ENCODE measurements at places on chromosomes 1 and 21. TPM values are rescaled to one million over a fixed set of nuclear protein-coding genes. Genes with fewer than 3 reads are reported as not detected.

DNA sequence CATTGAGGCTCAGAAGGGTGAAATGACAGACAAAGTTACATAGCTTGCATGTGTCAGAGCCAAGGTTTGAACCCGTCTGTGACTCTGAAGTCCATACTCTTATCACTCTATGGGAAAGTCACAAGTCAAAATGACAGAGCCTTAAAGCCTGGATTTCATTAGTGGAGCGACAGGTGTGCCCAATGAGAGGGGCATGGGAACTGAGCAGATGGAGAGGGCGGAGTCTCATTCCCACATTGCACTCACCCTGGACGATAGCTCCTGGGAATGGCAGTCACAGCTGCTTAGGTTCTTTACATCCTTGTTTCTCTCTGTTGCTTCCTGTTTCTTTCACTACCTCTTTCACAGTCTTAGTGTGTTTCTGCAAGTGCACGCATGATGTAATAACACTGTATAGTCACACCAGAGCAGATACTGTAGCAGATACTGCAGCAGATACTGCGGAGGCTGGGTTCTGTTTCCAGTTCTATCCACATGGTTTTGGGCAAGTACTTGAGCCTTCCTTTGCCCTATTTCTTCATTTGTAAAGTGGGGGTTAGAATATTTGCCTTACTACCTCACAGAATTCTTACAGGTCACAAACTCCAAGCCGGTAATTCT, 127.2 kb downstream of the ZSCAN20 start:
- no peak for DNase-seq

GRCh38 chr1:226327761-226328162, 18.8 kb upstream of the LIN9 start:
- DNase-seq, result no peak

Gene CITED4
- total RNA-seq, result 53.5 TPM

DNA sequence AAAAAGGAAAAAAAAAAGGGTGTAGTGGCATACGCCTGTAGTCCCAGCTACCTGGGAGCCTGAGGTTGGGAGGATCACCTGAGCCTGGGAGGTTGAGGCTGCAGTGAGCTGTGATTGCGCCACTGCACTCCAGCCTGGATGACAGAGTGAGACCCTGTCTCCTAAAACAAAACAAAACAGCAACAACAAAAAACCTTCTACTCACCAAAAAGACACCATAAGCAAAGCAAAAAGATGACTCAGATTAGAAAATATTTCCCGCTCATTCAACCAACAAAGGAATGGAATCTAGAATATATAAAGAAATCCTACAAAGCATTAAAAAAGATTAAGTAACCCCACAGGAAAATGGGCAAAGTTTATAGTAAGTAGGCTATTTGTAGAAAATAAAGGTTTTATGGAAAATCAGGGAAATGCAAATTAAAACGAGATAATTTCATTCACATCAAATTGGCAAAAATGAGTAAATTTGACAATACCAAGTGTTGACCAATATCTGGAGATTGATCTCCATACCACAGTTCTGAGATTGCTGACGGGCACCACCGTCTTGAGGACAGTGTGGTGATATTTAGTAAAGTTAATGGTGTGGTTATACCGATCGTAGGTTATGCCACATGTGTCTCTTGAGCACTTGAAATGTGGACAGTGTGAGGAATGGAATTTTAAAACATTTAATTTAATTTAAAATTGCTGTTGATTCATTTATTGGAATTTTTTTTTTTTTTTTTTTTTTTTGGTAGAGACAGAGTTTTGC, 54.0 kb downstream of the PIK3CD start:
- no peak for DNase-seq

Gene GJB3
- total RNA-seq, result 0.28 TPM

DNA sequence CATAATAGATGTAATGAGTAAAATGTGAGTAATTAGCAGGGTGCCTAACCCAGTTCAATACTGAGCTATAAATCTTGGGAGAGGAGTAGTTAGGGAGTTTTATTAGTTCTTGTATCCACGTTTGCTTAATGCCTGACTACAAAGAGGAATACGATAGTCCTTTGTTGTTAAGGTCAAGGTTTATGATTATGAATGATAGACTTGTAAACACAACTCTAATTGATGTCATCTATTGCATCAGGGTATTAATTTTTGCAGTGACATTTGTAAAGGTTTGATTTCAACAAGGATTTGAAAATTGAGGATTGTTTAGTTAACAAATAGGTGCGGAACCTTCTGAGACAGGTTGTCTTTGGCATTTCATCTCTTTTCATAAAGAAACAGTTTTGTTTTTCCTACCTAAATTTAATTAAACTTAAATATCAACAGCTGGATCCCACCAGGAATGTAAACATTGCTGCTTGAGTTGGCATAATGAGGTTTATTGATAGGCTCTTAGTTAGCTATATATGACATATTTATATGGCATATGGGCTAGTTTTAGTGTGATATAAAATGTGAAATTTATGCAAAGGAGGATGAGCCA, 9.7 kb downstream of the SOAT1 start:
- no peak for DNase-seq
